ENCODE measurements at places on chromosomes 4 and X.

DNA sequence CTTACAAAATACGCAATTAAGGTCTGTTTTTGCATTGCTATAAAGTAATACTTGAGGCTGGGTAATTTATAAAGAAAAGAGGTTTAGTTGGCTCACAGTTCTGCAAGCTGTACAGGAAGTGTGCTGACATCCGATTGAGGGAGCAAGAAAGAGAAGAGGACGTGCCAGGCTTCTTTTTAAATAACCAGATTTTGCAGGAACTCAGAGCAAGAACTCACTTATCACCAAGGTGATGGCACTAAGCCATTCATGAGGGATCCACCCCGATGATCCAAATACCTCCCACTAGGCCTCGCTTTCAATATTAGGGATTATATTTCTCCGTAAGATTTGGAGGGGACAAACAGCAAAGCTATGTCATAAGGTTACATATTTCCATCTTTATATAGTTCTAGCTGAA, 456.7 kb downstream of the GLUD2 start:
- DNase-seq, result peak; percentile 14

DNA sequence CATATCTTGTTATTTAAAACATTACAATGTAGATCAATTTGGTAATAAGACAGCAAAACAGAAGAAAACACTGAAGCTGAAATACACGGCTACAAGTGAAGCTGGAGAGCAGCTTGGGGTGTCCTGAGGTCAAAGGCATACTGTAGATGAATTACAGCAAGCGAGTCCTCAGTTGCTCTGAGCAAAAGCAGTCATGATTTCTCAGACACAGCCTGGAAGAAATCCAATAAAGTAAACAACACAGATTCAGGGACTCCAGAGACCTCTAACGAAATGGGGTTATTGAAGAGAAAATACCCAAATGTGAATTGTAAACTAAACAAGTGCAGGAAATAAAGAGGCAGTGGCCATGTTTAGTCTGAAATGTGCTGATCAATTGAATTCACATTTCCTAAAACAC, 324.4 kb downstream of the CAMK2D start:
- DNase-seq, result no peak

DNA sequence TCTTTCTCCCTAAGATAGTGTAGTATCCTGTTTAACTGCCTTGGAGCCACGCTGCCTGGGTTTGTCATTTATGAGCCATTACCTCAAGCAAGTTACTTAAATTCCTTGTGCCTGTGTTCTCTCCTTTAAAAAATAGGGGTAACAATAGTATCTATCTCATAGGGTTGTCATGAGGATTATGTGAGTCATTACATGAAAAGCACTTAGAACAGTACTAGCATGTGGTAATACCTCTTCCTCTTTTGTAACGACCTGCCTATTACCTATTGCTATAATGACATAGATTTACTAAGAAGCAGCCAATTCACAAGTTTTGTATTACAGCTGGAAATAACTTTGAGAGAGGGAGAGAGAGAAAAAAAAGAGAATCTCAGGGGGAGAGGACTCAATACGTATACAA, 834.7 kb downstream of the RAPGEF2 start:
- no peak for DNase-seq

DNA sequence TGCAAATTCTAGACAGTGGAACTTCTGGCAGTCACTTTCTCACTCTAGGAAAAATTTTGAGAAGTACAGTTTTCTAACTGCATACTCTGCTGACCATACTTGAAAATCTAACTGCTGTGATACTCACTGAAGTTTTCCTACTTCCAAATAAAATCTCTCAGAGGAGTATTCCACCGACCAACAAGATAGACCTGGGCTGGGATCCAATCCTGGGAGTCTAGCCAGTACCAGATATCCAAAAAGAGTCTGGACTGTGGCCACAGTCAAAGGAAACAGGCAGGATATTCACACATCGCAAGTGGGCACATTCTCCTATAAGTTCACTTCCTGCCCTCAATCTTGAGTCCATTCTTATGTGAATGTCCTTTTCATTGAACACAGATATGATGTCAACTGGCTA, 1138.7 kb upstream of the PCDH7 start:
- peak; percentile 56 for DNase-seq

GRCh38 chr4:129614611-129615010, 518.7 kb downstream of the C4orf33 start:
- no peak for DNase-seq

GRCh38 chrX:22035236-22035635, 3.1 kb downstream of the PHEX start:
- no peak for DNase-seq

DNA sequence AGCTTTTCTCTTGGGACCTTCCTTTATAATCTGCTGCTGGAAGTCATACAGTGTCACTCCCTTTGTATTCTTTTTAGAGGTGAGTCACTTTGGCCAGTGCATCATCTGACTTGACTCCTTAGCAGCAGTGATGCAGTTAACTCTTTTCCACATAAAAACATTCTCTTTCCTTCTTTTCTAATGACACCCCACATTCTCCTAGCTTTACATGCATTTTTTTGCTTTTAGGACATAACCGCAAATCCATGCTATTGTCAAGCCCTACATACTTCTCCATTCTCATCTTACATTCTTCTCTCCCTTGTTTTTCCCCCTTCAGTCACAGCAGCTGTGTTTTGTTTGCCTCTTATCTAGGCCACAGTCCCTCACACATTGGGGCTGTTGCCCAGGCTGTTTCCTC, 55.1 kb downstream of the ZNF330 start:
- DNase-seq, result no peak

DNA sequence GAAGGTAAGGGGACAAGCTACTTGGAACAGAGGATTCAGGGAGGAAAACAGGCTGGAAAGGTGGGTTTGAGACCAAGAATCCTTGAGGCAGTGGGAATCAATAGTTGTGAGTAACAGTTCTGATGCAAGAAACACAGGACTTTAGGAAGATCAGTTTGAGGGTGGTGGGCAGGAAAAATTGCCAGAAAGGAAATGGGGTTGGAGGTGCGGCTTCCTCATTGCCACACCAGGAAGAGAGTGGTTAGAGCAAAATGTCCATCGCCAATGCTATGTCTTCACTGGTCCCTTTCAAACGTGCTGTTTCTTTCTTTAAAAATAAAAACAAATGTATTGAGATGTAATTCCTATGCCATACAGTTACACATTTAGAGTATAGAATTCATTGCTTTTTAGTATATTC, 57.1 kb upstream of the NOCT start:
- DNase-seq, result no peak

GRCh38 chrX:2516623-2517022, 15.8 kb upstream of the DHRSX start:
- DNase-seq, result no peak

GRCh38 chrX:9966775-9967408, at the start of gene CLDN34:
TSS of gene CLDN34 (plus strand) at chrX:9967358. CDS start at chrX:9967358, 0 bp downstream.
- DNase-seq, result no peak

- no peak for DNase-seq
Measured at GRCh38 chr4:93495346-93495745, 333.2 kb upstream of the ATOH1 start.

DNA sequence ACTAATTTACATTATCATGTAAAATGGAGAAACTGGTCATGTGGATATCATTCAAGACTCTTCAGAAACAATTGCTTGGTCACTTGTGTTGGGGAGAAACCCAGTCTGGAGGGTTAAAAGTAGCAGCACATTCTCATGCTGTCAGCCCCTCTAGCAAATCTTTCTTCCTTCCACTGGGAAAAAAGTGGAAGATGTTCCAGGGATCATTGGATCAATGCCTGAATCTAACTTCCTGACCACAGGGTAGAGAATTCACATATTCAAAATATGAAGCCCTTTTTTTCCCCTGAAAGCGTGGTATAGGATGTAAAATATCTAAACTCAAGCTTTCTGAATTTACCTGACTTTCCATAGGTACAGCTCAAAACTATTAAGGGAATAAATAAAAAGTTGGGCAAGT, 98.0 kb downstream of the CXCL13 start:
- DNase-seq, result no peak

- DNase-seq, result no peak
Measured at GRCh38 chr4:100075486-100076270, 114.6 kb downstream of the DDIT4L start.

- DNase-seq, result no peak
Measured at GRCh38 chr4:142815834-142816233, 30.3 kb downstream of the INPP4B start.

DNA sequence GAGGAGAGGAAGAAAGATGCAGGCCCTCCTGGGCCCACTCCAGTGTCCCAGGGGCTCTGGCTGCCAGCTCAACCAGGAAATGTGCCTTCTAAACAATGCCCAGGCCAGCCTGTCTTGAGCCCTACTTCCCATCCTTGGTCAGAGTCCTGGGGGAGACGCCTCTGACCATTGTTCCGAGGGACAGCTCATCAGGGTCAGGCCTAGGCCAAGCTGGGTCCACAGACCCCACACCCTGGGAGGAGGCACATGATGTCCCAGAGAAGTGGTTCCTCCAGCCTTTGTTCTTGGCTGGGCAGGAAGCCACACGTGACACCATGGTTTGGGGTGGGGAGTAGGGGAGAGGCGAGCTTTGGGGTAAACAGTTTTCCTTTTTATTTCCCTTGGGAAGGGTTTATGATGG, 102.5 kb downstream of the EFNB1 start:
- no peak for DNase-seq

DNA sequence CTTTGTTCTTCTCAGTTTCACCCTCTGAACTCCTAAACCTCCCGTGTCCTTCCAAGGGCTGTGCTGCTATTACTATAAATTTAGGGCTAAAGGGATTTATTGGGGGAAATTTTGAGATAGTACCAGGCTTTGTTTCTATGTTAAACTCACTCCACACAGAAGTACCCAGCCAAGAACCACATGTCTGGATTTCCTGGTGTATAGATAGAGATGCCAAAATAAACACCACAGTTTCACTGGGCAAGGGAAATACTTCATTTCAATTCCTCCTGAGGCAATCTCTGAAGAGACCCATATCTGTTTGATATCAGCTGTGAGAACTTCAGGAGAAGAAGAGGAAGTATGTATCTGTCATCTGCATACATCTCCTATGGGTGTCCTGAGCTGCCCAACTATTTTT, 21.7 kb upstream of the CLNK start:
- no peak for DNase-seq

GRCh38 chr4:182700362-182701160, 216.6 kb downstream of the DCTD start:
- no peak for DNase-seq

- DNase-seq, result no peak
Measured at GRCh38 chr4:41835321-41835995, 86.9 kb upstream of the PHOX2B start.

DNA sequence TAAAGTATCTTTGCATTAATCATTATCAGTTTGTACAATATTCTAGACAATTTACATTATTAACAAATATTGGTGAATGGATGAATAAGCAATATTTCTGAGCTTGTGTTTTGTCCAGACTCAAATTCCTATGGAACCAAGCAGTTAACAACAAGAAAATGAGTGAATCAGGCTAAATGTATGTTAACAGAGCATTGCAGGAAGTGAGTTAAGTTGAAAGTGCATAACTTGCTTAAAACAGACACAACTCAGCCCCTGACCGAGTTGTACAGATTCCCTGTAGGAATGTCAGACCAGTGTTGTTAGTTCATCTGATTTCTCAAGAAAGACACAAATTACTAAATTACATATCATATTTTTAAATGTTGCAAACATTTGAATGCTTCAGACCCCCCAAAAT, 23.7 kb upstream of the CSN1S1 start:
- DNase-seq, result no peak

GRCh38 chr4:145347684-145348083, 134.0 kb upstream of the SMAD1 start:
- no peak for DNase-seq

- peak; percentile 79 for DNase-seq
Measured at GRCh38 chr4:144645631-144646522, at the start of gene HHIP. TSS of gene HHIP (plus strand) at chr4:144646156. CDS start at chr4:144646676, 520 bp downstream.

GRCh38 chrX:64792598-64793337, 183.5 kb downstream of the ZC4H2 start:
- DNase-seq, result no peak

DNA sequence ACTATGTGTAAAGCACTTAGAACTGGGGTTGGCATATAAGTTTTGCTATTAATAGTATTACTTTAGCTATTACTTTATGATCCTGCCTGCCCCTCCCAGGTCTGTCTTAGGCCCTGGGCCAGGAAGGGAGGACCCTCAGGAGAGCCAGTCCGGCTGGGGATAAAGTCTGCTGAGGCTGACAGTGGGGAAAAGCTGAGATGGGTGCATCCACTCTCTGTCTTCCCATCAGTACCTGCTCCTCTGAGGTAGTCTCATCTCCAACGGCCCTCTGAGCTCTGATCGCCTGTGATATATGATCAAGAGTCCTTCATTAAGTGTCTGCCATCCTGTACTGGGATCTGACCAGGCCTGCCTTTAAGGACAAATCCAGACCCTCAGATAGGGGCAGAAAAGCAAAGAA, 156.5 kb upstream of the PJA1 start:
- DNase-seq, result no peak

GRCh38 chr4:184401397-184402171, 72.8 kb downstream of the IRF2 start:
- no peak for DNase-seq

- no peak for DNase-seq
Measured at GRCh38 chr4:45438047-45438446, 685.8 kb downstream of the GABRG1 start.

GRCh38 chr4:78763251-78763650, 12.9 kb upstream of the BMP2K start:
- DNase-seq, result no peak

- DNase-seq, result no peak
Measured at GRCh38 chrX:118523920-118524319, 28.3 kb downstream of the DOCK11 start.

DNA sequence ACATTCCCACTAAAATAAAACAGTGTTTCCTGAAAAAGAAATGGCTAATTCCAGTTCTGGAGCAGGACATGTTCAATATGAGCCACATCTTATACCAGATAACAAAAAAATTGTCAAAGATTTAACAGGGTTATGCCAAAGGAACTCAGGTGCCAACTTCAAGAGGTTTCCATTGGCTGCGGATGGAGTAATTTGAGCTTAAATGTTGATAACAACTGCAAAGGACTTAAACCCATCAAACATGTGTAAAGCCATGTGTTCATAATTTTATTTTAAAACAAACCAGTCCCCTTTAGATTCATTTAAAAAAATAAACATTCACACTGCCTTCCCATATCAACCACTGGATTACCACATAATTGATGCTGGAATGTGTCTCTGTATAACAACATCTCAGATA, 156.4 kb upstream of the PCDH18 start:
- no peak for DNase-seq

DNA sequence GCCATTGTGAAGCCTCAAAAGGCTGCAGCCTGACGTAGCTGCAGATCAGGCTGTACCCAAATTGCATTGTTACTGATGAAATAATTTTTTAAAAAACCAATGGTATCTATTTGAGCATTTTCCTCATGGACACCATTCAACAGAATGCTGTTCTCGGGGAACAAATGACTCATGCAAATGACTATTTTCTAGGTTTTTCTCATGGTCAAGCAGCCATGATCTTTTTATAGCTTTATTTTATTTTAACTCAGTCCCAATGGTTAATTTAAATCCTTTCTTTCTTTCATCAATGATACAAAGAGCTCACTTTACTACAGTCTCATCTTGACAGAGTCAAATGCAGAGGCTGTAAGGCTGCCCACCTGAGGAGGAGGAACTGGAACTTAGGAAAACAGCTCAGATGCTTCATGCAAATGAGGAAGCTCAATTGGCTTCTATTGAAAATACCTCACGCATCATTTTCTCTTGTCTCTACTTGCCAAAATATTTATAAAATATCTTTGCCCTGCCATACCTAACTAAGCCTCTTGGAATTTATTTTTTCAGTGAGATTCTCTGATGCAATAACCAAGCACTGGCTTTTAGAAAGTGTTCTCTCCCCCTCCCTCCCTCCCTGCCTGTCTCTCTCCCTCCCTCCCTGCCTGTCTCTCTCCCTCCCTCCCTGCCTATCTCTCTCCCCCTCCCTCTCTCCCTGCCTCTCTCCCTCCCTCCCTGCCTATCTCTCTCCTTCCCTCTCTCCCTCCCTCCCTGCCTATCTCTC, 81.0 kb downstream of the SORBS2 start:
- DNase-seq, result no peak

All from left hindlimb (tissue), 1 donor.